ENCODE measurements at places on chromosomes 2 and 18. TPM values are rescaled to one million over a fixed set of nuclear protein-coding genes. Genes with fewer than 3 reads are reported as not detected.

DNA sequence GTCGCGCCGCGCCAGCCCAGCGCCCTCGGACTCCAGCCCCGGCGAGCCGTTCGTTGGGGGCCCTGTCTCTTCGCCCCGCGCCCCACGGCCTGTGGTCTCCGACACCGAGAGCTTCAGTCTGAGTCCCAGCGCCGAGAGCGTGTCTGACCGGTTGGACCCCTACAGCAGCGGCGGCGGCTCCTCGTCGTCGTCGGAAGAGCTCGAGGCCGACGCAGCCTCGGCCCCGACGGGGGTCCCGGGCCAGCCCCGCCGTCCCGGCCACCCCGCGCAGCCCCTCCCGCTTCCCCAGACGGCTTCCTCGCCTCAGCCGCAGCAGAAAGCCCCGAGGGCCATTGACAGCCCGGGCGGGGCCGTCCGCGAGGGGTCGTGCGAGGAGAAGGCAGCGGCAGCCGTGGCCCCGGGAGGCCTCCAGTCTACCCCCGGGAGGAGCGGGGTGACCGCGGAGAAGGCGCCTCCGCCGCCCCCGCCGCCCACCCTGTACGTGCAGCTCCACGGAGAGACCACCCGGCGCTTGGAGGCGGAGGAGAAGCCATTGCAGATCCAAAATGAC is 1.4 kb downstream of the PHLPP1 start:
- no peak for DNase-seq

DNA sequence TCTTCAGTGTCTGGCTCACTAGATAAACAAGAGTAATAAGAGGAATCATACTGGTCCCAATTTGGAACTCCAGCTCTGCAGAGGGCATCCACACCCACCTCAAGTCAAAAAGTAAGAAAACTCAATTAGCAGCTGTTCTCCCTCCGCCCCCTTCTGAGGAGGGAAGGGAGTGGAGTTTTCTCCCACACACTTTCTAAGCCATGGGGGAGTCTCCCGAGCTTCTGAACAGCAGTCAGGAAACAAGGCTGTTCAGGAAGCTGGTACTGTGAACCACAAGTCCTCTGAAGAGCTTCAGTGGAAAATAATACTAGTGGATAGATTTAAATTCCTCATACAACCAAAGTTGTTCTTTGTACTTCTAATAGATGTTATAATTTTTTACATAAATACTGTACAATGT is 32.9 kb upstream of the SPTBN1 start:
- DNase-seq, result no peak

- no peak for DNase-seq
These were observed 90.0 kb downstream of the CDH2 start for GRCh38 chr18:28086670-28087552.

The DOCK10 gene
- total RNA-seq, result 5.8 TPM

The ACMSD gene
- total RNA-seq, result not detected
